ENCODE measurements at places on chromosomes 11 and 22. TPM values are rescaled to one million over a fixed set of nuclear protein-coding genes. Genes with fewer than 3 reads are reported as not detected.

The DTX4 gene
- total RNA-seq, result 129 TPM

The TEAD1 gene
- total RNA-seq, result 84.1 TPM

The OR51I1 gene
- not detected for total RNA-seq

The DCUN1D5 gene
- total RNA-seq, result 39.1 TPM

The MRGPRF gene
- total RNA-seq, result 0.23 TPM

The IGLL5 gene
- not detected for total RNA-seq

The C11orf86 gene
- total RNA-seq, result not detected

The ANO1 gene
- total RNA-seq, result not detected

The MMP10 gene
- not detected for total RNA-seq

The TEX54 gene
- total RNA-seq, result not detected

The SCN4B gene
- 2.0 TPM for total RNA-seq

The MUC15 gene
- total RNA-seq, result not detected

The TMPRSS13 gene
- total RNA-seq, result not detected

The PHOX2A gene
- total RNA-seq, result 5.6 TPM
